ENCODE measurements at places on chromosomes 7 and 10.

DNA sequence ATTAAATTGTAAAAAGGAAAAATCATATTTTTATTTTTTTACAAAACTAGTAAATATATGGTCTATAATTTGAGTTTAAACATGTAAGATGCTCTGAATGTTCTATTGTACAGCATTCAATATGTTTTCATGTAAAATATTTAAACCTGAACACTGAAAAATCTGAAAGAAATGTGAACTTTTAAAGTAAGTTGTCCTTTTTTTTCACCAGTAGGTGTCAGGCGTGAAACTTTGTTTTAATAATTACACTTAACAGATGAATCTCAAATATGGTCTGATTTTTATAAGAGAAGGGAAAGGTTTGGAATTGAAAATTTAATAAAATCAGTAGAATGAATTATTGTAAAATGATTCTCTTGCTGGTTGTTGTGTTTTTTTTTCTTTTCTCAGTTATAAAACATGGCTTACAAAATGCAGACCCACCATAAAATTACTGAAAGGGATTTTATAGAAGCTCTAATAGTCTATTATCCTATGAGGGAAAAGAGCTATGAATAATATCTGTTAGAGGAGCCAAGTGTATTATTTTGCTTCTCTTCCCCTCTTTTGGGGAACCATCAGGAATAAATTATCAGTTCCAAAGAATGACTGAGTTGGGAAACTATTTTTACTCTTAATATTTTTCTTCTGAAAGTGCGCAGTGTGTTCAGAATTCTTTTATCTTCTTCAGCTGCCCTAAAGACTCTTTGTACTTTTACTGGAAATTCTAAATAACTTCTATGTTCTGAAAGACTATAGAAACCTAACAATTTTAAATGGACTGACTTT is 217.7 kb upstream of the FZD1 start:
- peak; percentile 20 for DNase-seq

DNA sequence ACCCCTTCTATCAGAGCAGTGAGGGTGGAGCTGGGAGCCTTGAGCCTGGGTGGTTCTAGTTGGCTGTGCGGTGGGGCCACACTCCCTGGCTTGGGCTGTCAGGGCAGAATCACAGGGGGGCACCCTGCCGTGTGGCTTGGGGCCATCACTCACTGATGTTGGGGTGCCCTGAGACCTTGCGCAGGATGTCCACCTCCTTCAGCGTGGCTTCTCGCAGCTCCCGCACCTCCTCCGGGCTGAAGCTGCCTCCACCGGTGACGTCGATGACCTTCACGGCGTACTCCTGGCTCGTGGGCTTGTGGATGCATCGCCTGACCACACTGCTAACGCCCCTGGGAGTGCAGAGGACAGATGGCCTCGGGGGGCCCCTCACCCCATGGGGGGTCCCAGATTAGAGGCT is 5.3 kb downstream of the PHKG1 start:
- no peak for DNase-seq

GRCh38 chr10:78802431-78802830 is 266.3 kb upstream of the ZMIZ1 start:
- no peak for DNase-seq

DNA sequence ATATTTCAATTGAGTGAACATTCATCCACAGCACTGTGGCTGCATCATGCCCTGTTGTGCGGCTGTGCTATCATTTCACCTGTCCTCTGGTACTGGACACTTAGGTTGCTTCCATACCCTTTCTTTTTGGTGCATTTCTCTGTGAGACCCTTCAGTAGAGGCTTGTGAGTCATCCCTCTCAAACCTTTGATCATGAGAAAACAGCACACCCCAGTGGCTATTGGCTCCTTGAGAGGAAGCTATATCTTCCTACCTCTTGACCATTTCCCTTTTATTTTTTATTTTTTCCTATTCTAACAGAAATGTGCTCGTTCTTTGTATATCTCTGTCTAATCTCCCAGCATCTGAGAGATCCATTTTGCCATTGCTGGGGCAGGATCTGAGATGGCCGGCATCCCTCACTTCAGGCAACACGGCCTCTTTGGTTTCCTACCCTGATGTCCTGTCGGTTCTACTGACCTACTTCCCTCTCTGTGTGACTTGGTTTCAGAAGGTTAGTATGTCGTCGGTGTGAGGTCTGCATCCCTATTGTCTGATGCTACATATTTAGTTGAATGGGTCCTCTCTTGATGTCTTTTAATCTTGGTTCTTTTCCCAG is 23.8 kb upstream of the PIK3AP1 start:
- DNase-seq, result no peak

DNA sequence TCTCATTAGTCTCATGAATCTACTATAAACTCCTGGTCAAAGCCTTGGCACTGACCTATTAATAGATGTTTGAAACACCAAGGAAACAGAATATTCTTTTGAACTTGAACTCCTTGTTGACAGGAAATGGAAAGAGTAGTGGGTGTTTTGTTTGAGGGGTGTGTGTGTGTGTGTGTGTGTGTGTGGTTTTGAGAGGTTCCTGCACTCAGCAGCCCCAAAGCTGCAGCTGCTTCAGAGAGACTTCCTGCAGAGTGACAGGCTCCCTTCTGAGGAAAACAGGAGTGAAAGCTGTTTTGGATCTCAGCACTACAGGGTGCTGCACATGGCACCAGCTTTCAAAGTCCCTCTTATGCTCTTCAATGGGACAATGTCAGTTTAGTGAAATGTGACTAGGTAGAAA is 546.5 kb upstream of the STEAP1 start:
- DNase-seq, result no peak

- DNase-seq, result no peak
Measured at GRCh38 chr10:49010295-49010694, 70.7 kb upstream of the LRRC18 start.

GRCh38 chr7:604001-604883 is 84.6 kb upstream of the PDGFA start:
- DNase-seq, result no peak

DNA sequence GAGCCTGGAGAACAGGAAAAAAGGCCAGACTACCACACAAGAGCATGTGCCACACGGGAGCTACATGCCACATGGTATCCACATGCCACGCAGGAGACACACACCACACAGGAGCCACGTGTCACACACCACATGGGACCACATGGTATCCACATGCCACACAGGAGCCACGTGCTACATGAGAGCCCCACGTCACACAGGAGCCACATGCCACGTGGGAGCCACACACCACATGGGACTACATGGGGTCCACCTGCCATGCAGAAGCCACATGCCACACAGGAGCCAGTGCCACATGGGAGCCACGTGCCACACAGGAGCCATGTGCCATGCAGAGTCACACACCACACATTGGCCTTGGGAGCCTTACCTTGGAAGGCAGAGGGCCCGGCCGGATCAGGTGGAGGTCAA is 244.4 kb upstream of the PPP2R2D start:
- no peak for DNase-seq

DNA sequence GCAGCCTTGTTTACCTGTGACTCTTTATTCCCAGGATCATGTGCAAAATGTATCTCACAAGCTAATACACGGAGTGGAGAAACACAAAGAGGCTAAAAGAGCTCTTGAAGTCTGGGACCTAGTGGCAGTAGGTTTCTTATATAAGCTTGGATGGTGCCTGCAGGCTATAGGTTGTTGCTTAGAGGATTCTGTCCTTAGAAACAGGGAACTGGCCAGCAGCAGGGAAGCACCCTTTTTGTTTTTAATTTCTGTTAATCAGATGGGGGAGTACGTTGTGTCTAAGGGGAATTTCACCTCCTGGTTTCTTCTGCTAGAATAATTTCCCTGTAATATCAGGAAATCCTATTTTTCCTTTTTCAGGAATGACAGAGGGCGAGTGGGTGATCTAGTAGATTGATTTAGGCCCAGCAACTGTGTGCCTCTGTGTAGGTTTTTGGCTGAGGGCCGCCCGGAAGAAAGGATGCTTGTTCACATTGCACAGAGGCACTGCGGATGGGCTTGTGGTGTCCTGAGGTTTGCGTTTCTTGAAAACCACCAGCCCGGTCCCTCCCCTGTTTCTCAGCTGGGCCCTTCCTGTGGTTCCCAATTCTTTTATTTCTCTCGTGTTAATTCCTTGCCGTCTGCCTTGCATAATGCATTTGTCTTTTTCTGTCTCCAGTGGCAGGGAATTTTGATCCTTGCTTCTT is 158.0 kb downstream of the CAMK1D start:
- no peak for DNase-seq

DNA sequence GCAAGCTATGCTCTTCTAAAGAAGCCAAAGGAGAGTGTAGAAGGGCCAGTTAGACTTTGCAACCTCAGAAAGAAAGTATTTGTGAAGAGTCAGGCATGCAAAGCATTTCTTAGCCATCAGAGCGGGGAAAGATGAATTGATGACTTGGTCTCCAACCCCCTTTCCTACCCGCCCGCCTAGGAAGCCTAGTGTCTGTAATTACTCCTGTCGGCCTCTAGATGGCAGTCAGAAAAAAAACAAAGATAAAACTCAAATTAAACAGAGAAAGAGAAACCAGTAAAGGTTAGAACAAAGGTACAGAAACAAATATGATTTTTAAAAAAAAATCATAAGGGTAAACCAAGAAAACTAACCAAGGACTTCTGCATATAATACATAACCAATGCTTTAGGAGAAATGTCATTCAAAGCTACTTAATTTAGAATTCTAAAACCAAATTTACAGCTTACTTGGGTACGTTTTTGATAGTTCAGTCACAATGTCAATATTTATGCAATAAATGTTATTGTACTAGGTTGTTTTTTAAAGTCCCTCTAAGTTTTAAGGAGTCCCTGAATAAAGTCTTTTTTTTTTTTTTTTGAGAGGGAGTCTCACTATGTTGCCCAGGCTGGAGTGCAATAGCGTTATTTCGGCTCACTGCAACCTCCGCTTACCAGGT is 97.6 kb downstream of the LYZL1 start:
- peak; percentile 53 for DNase-seq

Data from RCC 7860 (cell line).